Dermis blood vessel endothelial cell (primary cell): ENCODE measurements at places on chromosomes 3 and 15. TPM values are rescaled to one million over a fixed set of nuclear protein-coding genes. Genes with fewer than 3 reads are reported as not detected.

- DNase-seq: no peak
Measured at GRCh38 chr3:59289831-59290230, 240.0 kb upstream of the CFAP20DC start.

GRCh38 chr3:69014022-69014580 lies 617 bp upstream of the EOGT start:
- no peak for DNase-seq

DNA sequence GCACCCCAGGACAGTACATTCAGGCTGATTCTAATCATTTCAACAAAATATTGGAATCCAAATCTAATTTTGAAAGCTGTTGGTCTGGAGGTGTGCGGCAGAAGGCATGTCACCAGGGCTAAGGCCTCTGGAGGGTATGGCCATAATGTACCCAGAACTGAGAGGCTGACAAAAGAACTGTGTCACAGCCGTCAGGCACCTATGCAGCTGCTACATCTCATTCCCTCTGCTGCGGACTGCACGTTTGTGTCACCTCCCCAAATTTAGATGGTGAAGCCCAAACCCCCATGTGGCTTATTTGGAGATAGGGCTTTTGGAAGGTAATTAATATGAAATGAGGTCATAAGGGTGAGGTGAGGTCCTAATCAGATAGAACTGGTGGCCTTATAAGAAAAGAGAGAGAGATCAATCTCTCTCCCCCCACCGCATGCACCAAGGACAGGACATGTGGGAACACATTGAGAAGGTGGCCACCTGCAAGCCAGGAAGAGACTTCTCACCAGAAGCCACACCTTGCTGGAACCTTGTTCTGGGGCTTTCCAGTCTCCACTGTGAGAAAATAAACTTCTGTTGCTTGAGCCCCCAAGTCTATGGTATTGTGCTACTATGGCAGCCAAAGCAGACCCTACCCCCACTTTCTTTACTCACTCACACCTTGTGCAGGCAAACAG lies 22.8 kb downstream of the ADPGK start:
- DNase-seq: no peak

- DNase-seq: no peak
Measured at GRCh38 chr15:80490431-80490990, 86.3 kb downstream of the ARNT2 start.

- DNase-seq: peak; percentile 23
Measured at GRCh38 chr3:176814285-176814684, 383.0 kb downstream of the TBL1XR1 start.

GRCh38 chr15:40511093-40511471 lies 40.3 kb downstream of the CHST14 start:
- no peak for DNase-seq

GRCh38 chr15:46344915-46345314 lies 710.1 kb downstream of the SQOR start:
- no peak for DNase-seq

- no peak for DNase-seq
Measured at GRCh38 chr3:127994011-127994410, 58.2 kb upstream of the SEC61A1 start.

DNA sequence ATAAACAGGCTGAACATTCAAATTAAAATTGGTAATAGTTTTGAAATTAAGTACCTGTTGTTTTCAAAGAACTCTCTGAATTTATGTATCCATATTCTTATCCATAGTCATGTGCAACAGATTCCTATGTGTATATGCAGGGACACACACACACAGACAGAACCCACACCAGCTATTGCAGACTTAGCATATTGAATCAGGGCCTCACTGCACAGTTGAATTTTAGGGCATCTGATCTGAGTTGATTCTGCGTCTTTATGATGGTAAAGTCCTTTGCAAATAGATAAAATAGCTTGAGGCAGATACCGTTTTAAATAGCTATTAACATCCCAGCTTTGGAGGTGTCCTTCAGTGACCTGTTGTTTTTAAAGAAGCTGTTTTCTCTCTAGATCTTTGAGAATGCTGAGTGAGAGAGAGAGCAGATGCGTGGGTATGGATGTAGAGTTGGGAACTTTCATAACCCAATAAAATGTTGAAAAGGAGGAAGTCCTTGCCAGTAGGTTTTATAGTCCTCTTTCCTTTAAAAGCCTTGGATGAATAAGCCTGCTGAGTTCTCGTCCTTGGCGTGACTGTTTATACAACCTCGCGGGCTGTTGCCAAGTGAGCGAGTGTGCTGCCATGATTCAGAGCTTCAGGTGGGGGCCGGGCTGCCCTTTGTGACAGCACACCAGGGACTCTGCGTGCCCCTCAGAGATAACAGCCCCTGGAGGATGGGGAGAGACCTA lies 18.3 kb downstream of the MYZAP start:
- peak; percentile 89 for DNase-seq

DNA sequence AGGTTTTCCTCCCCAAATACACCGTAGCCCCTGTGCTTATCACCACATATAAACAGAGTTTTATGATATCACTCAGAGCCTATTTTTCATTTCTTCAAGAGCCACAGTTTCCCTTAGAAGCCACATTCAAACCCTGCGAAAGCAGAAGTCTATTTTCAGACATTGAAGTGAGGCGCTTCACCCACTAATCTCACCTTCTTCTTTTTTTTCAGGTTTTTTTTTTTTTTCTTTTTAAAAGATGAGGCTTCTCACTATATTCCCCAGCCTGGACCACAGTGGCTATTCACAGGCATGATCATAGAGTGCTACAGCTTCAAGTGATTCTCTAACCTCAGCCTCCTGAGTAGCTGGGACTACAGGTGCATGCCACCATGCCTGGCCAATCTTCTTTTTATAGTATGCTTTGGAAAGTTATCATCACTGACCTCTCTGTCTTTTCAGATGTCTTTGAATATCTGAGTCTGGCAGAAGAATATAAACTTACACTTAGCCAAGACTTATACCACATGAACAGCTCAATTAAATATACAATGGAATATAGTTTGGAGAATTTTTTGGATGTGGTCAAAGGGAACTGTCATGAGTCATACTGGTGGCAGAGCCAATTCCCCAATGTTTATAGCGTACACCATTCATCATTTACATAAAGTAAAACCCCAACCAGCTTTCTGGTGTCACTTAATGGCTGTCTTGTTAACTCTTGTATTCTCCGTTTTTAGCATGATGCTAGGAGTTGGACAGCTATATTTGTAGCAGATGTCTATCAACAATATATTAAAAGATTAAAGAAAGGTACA lies 59.7 kb upstream of the CCDC50 start:
- no peak for DNase-seq

DNA sequence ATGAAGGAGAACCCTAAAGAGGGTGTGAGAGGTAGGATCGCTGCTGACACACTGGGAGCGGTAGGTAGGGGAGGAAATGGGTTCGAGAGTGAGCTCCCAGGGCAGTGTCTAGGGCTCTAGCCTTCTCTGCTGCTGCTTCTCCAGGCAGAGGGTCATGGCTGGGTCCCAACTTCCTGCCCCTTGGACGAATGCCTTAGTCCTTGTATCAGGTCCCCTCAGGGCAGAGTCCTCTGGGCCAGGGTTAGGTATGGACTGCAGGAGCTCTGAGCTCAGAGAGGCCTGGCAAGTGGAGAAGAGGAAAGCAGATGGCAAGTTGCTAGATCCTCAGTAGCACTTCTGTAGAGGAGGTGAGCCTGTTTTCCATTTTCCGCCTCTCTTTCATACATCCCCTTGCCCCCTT lies 2.9 kb downstream of the CORO2B start:
- no peak for DNase-seq

DNA sequence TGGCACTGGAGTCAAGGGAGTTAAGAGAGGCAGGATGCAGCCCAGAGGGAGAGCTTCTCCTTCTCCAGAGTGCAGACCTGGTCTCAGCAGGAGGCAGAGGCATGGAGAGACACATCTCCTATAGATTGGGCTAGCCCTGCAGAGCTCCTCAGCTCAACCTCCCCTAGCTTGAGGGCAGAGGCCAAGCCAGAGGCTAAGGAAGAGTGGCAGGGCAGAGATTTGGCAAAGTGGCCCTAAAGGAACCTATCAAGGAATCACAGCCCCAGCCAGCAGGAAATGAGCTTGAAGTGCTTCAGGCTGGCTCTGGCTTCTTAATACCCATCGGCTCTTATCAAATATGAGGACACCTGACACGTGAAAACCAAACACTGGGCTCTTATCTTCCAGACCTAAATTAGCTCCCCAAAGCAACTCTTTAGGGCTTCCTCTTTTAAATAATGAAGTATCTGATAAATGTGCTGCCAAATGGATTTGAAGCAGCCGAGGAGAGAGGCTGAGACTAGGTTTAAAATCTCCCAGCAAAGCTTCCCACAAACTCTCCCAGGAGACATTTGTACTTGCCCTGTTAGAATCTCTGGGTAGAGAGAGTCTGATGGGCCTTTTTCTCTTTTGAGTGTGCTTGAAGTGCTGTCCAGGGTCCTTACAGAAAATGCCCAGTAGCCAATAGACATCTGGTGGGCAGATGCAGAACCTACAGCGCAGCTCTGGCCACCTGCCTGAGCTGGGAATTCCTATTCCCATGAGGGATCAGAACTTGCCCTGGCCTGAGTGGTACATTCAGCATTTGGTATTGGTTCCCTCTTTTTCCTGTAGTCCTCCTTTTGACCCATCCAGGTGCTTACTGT lies 271.4 kb downstream of the CLSTN2 start:
- DNase-seq: no peak

- DNase-seq: no peak
Measured at GRCh38 chr15:75354454-75354853, 7.6 kb downstream of the NEIL1 start.

DNA sequence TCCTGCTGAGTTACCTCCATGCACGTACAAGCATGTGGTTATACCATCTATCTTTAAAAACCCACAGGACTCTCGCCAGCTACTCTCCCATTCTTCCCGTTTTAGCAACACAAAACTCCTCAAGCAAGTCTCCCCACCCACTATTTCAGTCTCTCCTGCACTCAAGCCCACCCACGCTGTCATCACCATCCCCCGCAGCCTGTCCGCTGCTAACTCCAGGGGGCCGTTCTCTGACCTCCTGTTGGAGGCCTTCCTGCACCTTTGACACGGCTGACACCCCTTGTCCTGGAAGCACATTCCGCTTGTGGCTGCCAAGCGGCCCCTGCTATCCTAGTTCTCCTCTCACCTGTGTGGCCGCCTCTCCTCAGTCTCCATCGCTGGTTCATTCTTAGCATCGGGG lies 7.5 kb upstream of the PCSK6 start:
- no peak for DNase-seq

DNA sequence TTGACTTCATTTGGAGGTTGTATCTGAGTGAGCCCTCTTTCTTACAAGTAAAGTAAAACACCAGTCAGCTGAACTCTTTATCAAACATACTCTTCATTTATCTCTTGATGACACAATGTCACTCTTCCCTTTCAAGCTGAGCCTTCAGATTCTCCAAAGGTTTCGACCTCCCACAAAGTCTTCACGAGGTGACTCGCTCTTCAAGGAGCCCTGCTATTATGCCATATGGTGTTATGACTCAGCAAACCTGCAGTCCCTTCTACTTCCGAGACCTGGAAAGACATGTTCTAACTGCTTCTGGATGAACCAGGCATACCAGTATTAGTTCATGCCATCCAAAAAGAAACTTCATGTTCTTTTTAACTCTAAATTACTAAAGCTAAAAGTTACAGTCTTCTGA lies 23.1 kb downstream of the AADAC start:
- peak; percentile 58 for DNase-seq

- no peak for DNase-seq
Measured at GRCh38 chr3:185788292-185788691, 36.5 kb downstream of the IGF2BP2 start.

DNA sequence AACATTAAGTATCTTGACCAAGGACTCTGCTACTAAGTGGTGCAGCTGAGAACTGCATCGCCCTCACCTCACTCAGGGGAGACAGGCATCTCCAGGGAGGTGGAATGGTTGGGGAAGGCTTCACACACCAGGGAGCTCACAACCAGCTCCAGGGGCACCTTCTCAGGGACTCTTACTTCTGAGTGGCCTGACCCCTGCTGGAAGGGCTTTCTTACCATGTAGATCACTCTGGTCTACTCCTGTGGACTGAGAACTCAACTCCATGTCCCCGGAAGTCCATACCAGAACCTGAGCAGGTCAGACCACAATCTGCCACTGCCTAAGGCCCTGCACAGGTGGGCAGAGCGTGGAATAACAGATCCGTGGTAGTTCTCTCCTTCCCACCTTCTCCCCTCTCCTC lies 140.5 kb downstream of the TLE3 start:
- no peak for DNase-seq

- DNase-seq: no peak
Measured at GRCh38 chr3:106376016-106376570, 507.3 kb upstream of the CBLB start.

DNA sequence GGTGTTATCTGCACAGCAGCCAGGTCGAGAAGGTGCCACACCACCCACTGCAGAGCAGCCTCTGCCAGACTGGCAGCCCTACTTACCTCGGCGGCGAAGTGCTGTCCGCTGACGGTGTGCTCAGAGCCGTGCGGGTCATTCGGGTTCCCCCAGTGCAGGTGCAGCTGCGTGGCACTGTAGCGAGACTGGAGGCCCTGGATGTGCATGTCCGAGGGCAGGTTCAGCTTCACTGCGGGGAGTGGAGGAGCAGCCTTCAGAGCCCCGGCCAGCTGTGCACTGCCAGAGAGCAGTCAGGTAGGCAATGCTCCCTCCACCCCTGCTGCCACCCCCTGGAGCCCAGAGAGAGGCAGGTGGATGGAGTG lies 36.3 kb downstream of the CA12 start:
- DNase-seq: no peak

LNP1 gene
- 0.51 and 1.1 TPM in 2 replicates for total RNA-seq

GOLGA8G gene
- total RNA-seq: not detected in 2 replicates

UBAP1L gene
- 1.6 and 2.7 TPM in 2 replicates for total RNA-seq

ALDH1L1 gene
- not detected in 2 replicates for total RNA-seq

CSTA gene
- total RNA-seq: not detected in 2 replicates

TFRC gene
- 96.3 and 175 TPM in 2 replicates for total RNA-seq

TMEM266 gene
- total RNA-seq: not detected in 2 replicates

GABRG3 gene
- total RNA-seq: not detected in 2 replicates

GOLGA8H gene
- 1.0 and 1.2 TPM in 2 replicates for total RNA-seq
